Eye (tissue), 1 donor: ENCODE measurements at places on chromosomes 4 and X.
A peak's percentile ranks its signal among the peaks of the same experiment; 100 is the strongest.

GRCh38 chr4:55382488-55383003, 13.2 kb upstream of the TMEM165 start:
- DNase-seq, result no peak

GRCh38 chr4:95446173-95446572, 102.6 kb downstream of the UNC5C start:
- no peak for DNase-seq

- DNase-seq, result no peak
Measured at GRCh38 chr4:164799410-164799809, 45.5 kb downstream of the SMIM31 start.

- no peak for DNase-seq
Measured at GRCh38 chr4:105351861-105352260, 122.0 kb downstream of the PPA2 start.

DNA sequence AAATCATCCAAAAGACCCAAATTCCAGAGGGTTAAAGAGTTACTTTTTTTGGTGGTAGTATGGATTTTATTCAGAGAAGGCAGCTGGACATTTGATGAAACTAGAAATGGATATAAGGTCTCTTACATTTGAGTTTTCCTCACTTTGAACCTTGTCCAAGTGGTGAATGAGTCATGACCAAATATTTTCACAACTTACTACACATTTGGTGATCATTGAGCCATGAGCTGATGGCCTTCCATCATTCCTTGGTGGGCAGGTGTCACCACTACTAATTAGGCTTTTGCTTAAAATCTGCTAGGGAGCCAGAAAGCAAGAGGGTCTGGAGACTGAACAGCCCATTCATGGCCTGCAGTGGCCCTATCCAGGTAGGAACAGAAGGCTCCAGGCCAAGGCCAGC, 620.2 kb upstream of the INTU start:
- no peak for DNase-seq

DNA sequence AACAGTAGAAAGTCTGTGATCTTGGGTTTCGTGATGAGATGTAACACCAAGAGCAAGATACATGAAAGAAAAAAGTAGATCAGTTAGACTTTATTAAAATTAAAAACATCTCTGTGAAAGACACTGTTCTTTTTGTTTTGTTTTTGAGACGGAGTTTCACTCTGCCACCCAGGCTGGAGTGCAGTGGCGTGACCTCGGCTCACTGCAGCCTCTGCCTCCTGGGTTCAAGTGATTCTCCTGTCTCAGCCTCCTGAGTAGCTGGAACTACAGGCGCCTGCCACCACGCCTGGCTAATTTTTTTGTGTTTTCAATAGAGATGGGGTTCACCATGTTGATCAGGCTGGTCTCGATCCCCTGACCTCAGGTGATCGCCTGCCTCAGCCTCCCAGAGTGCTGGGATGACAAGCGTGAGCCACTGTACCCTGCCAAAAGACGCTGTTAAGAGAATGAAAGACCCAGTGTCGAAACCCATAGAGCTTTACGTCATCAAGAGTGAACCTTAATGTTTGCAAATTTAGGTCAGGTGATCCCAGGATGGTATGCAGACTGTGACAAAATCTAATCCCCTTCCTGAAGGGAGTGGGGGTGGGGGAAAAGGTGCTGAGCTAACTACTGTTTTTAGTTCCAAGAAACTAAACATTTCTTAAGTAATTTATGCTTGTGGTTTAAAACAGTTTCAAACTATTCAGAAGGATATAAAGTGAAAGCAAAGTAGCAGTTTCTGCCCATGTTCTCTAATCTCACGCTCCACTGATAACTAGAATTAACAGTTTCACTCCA, 8.0 kb downstream of the OFD1 start:
- no peak for DNase-seq

DNA sequence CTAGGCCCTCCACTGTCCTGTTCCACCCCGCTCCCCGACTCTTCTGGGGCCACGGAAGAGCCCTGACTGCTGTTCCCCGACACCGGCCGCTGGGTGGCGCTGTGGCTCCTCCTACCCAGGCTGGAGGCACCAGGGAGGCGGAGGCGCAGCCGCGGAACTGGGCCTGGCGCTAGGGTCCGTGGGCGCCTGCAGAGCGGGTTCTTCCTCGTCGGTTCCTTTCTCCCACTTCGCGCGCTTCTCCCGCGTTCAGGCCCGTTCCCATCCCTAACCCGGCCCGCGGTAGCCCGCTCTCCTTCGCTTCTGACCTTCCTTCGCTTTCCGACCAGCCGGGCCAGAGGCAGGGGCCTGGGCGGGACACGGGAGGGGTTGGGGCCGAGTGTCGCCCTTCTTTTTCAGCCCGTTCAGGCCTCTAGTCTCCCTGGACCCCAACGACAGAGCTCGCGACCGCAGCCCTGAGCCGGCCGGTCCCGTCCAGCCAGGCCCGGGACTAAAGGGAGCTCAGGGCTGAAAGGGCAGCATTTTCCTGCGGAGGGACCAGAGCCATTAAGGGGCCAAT, 34.3 kb downstream of the NALF2 start:
- DNase-seq, result peak; percentile 83

DNA sequence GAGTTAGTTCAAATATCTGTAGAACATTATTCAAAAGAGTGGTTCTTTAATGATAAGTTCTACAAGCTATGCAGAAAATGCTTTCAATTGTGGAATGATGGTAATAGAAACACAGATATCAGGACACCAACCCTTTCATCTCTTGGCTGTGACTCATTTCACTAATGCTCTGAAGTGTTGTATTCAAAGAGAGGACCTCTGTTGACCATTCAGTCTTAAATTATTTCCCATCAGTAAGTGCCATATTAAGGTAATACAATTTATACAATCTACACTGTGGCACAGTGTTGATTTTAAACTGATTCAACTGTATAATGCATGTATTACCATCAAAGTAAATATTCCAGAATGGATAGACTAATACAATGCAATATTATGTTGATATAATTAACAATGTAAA, 289.0 kb upstream of the ADGRL3 start:
- DNase-seq, result no peak
